ENCODE measurements at places on chromosomes 5 and 9.
A peak's percentile ranks its signal among the peaks of the same experiment; 100 is the strongest.

DNA sequence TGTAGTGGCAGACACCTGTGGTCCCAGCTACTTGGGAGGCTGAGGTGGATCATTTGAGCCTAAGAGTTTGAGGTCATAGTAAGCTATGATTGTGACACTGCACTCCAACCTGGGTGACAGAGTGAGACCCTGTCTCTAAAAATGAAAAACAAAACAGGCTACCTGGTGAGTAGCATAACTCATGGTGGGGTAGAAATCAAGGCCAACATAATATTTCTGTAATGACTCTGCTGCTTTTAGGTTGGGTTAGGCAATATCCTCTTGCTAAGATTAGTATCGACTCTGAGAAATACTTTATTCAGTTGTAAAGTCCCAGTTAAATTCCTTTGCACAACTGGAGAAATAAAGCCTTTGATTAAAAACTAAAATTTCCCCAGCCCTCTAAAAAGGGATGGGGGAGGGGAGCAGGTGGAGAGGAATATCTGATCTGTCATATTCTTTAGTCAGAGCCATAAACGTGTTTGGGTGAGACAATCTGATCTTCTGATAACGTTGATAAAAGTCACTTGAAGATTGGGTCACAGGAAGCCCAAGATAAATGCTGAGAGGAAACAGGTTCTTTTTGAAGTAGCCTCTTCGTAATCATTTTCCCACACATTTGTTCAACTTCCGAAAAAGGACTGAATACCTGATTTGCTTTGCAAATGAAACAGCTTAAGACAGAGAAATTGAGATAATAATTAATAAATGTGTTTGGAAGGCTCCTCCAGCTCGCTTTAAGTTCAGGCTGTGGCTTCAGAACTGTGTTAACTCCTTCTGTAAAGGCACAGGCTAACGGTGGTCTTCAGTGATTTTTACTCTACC, 14.9 kb downstream of the IL4 start:
- peak; percentile 55 for DNase-seq

DNA sequence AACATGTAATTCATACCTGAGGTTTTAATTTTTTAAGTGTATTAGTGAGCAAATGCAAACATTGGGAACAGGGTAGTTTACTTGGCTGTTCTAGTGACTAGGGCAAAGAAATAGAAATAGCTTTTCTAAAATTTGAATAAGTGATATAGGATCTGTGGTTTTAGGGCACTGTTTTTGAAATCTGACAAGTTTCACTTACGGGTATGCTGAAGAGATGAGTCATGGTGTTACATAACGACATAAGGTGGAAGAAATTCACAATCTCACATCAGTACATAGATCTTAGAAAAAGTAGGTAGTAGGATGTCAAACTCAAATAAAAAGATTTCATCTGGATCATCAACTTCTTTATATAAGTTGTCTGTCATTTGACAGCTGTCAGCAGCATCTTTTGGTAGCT, 772.3 kb downstream of the MAT2B start:
- DNase-seq, result no peak

DNA sequence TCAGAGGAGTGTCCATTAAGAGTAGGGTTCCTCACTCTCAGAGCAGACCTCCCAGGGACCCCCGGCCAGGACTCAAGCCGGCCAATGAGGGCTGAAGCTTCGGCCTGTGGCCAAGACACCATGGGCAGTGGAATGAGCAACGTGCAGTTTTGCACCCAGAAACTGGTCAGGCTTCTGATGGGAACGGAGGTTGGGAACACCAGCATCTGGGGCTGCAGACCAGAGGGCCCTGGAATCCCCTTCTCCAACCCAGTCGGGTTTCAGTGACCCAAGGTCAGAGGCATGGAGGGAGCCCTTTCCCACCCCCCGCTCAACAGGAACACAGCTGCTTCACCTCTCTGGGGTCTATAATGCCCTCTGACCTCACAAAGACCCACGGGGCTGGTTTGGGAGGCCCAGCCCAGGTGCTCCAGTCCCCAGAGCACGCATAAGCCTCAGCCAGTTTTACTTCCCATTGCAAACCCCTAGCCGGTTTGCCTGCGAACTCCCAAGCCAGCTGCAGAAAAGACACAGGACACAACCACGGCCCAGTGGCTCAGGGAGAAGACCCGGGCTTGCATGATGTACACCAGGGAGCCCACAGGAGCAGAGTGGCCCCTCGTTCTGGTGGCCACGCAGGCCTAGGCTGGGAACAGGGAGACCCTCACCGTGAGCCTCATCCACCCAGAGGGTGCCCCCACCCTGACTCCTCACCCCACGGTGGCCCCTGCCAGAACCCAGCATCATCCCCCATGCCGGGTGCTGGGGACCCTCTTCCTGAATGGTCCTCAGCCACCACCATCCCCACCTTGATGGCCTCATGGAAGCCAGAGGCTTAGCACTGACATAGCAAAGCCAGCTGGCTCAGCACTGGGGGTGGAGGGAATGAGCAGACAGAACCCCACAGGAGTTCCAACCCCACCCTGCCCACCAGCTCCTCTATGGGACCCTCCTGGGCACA, 30.6 kb downstream of the VAV2 start:
- DNase-seq, result no peak

DNA sequence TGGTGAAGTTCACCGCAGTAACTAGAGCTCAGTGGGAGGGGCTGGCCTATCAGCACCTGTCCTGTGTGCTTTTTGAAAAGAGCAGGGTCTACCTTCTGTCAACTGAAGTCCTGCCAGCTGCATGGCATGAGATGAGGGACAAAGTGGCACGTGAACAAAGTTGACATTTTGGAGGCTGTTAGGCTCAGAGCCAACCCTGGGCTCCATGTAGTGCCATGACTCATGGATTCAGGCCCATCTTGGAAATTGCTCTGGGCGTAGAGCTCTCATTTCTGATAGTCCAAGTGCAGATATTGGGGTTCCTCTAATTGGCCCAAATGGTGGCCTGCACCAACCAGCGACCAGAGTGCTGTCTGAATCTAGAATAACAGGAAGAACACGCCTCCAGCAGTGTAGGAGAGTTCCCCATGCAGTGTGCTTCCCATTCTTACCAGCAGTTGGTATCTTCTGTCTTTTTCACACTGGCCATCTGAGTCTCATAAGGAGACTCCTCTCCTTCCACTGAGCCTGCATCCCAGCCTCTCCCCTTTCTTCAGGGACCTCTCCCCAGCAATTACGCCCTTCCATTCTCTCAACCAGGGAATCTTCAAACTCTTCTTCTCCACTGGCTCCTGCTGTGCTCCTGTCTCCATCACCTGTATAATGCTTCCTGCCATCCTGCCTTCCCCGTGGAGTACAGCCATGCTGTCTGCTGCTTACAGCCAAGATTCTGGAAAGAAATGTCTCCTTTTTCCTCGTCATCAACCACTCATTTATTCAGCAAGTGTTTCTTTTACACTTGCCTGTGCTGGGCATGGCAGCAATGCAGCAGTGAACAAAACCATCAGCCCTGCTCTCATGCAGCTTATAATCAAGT, 30.4 kb downstream of the IRF1 start:
- DNase-seq, result no peak

- no peak for DNase-seq
These were observed 202.8 kb downstream of the SPOCK1 start for GRCh38 chr5:137296213-137296781.

GRCh38 chr9:95433096-95433819, 83.5 kb downstream of the PTCH1 start:
- no peak for DNase-seq

DNA sequence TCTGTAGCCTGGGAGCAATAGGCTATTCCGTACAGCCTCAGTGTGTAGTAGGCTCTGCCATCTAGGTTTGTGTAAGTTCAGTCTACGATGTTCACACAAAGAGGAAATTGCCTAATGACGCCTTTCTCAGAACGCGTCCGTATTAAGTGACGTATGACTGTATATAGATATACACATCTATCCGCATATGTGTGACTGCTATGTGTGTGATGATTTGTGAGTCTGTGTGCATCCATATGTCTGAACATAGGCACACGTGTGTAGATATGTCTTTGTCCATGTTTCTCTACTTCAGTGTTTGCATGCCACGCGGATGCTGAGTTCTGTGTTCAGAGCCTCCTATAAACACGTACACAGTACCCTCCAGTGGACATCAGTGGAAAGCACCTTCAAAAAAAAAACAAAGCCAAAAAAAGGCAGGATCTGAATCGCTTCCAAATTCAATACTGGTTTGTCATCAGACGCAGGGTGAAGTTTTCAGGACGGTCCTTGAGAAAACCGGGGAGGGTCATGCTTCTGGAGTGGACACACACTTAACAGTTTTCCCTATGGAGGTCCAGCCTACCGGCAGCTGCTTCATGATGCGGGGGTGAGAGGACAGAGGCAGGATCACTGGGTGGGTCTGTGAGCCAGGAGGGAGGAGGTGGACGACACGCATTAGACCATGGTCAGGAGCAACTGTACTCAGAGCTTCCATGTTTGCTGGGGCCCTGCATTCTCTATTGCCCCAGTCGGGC, 29.5 kb upstream of the ALDH1B1 start:
- peak; percentile 29 for DNase-seq

- no peak for DNase-seq
These were observed 12.1 kb upstream of the RCL1 start for GRCh38 chr9:4780651-4781050.

GRCh38 chr5:77637170-77637997, 1.1 kb downstream of the OTP start:
- DNase-seq, result no peak

- no peak for DNase-seq
These were observed 428.5 kb downstream of the CETN3 start for GRCh38 chr5:89981021-89981420.

- no peak for DNase-seq
These were observed 268.2 kb upstream of the TAS2R1 start for GRCh38 chr5:9898319-9898718.

DNA sequence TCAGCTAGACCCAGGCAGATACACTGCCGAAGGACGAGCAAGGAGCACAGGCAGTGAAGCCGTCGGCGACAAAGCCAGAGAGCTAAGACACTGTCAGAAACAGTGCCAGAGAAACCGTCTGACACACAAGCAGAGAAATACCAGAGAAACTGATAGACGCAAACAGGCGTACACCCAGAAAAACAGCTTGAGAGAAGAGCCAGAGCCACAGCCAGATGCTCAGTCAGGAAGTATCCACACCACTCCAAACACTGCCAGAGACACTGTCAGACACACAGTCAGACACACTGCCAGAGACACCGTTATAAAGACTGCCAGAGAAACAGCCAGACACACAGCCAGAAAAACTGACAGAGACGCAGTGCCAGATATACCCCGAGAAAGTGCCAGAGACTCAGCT, 19.1 kb downstream of the CNTFR start:
- DNase-seq, result no peak

GRCh38 chr9:120725907-120726306, 11.6 kb upstream of the MEGF9 start:
- no peak for DNase-seq

DNA sequence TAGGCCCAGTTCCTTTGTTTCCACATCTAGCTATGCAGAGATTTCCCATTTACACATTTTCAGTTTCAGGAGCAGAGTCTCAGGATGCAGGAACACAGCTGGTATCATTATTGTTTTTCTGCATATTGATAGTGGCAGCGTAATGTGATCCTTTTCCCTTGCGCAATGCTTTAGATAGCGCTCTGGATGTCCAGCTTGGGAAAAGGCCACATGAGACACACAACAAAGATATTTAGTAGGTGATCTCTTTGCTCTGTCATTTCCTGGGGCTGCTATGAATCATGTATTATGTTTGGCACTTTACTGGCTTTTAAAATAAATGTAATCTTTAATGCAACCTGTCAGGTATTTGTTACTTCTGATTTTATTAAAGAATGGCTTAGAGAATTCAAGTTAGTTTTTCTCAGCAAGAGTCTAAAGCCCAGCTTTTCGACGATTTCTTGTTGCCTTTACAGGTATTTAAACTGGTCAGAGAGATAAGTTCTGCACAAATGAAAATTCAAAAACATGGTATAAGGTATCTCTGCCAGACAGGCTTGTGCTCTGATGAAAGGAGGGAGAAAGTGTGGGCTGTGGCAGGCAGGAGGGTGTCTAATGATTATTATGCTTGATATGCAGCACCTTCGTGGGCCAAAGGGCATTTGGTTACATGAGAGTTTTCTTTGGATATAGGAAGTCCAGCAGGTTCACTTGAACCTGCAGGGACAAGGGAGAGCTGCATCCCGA, 42.2 kb downstream of the PTTG1 start:
- DNase-seq, result no peak

- DNase-seq, result no peak
These were observed 12.5 kb upstream of the LPAR1 start for GRCh38 chr9:111050819-111051218.

DNA sequence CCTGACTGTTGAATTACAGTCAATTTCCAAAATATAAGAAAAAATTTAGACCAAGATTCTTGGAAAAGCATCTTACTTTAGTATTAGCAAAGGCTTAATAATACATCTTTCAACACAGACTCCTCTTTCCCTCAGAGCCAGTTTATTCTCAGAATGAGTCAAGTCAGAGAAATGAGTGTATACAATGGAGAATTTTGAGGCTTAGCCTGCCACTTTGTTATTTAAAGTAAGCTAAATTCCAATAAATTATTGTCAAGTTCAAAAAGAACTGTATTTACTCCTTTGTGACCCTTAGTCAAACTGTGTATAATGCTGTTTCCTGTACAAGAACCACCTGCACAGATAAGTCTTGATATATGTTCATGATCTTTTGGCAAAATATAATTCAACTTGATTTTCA, 428.5 kb upstream of the ITGA1 start:
- no peak for DNase-seq

DNA sequence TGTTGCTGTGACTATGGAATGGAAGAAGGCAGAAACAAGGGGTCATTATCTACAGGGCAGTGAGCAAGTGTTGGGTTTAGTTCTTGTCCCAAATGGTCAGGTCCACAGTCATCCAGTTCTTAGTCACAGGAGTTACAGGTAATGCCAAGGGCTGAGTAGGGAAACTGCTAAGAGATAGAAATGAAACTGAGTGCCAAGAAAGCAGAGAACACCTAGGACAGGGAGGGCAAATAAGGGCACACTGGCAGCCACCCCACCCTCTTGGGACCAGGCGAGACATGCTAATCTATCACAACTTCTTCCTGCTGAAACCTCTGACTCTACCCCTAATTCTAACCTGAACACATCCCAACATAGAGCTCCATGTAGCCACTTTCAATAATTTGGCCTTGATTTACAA, 103.2 kb downstream of the KLF4 start:
- no peak for DNase-seq

DNA sequence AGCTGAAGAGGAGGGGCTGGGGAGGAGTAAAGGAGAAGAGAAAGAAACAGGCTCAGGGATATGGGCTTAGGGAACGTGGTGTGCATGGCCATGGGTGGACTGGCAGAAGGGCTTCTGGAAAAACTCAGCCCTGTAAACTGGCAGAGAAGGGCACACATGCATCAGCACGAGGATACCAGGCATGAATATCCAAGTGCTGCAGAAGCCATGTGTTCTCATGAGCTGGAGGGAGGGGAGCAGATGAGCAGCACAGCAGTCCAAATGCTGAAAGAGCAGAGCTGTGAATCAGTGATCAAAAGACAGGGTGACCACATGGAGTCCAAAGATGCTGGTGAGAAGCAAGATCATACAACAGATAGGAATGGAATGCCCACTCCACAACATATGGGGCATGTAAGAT, 72.3 kb downstream of the SEMA5A start:
- no peak for DNase-seq

DNA sequence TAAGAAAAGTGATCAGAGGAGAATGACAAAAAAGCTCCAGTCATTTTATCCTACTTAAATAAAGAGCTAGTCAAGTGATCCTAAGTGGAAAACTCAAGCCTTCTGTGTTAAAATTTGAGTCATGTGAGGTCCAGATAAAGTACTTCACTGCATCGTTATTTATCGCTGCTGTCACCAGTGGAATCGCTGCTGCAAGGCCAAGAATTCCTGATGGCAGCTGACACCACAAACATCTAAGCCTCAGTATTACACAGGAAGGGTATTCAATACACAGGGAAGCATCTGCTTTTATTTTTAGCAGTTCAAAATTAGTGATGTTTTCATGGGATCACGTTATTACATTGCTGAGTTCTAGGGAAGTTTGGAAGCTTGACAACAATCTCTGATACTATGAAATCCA, 190.3 kb downstream of the GOLPH3 start:
- DNase-seq, result no peak

Measured in CD4-positive, alpha-beta T cell treated with Interferon alpha-2 for 1 hour (primary cell).